Activated CD4-positive, alpha-beta T cell treated with anti-CD3 and anti-CD28 coated beads for 48 hours (primary cell): ENCODE measurements at places on chromosomes 6 and 20.

DNA sequence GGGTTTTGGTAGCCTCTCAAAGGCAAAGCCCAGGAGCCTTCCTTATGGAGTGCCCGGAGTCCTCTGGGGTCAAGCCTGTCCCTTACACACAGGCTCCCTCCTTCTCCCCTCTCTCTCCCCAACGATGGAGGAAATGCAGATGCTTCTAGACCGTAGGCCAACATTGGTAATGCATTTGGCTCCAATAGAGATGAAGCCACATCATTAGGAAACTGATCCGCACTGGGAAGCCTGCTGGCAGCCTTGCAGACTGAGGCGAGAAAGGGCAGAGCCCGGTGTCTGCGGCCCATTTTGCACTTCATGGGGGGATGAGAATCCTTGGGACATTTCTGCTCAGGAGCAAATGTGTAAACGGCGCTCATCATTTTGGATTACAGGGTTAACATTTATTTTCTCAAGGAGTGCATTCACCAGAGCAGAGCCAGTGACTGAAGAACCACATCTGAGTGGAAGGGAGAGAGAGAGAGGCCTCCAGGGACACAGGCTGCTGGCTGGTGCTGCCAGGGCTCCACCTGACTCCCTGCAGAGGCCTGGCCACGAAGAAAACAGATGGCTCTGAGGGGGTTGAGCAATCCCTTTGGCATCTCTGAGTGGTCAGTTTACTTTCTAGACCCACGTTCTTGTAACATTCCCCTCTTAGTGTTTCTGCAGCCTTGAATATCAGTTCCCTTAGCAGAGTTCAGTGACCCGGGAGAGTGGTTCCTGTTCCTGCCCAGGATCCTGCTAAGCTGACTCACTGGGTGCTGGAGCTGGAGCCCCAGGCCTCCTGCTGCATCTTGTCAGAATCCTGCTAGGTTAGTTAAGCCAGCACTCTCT lies 4.4 kb upstream of the CST3 start:
- no peak for DNase-seq

- DNase-seq: peak; percentile 55
Measured at GRCh38 chr6:36028088-36028876, 674 bp downstream of the MAPK14 start.

DNA sequence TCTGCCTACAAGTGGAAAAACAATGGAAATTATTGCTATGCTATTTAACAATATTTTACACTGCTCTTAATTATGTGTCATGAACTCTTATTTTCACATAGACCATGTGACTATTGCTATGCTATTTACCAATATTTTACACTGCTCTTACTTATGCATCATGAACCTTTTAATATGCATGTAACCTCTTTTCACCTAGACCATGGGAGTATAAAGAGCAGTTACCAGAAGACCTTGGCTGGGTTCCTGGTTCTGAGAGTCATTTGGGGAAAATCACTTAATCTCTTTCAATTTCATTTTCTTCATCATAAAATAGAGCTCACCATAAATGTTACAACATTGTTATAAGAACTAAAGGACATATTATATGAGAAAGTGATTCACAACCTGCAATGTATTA lies 223.8 kb upstream of the RNF217 start:
- DNase-seq: no peak

GRCh38 chr20:18987781-18988360 lies 174.3 kb downstream of the SCP2D1 start:
- no peak for DNase-seq

DNA sequence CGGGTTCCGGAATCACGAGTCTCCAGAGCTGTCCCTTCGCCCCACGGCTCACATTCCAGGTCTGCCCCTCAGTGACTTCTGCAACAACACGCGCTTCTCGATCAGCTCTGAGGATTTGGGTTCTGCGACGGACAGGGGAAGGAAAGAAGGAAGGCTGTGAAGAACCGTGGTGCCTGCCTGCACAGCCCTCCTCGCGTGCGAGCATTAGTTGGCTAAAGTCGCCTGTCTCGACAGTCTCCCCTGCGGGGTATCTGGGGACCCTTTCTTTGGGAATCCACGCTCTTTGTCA lies 23.1 kb downstream of the VPS52 start:
- no peak for DNase-seq

DNA sequence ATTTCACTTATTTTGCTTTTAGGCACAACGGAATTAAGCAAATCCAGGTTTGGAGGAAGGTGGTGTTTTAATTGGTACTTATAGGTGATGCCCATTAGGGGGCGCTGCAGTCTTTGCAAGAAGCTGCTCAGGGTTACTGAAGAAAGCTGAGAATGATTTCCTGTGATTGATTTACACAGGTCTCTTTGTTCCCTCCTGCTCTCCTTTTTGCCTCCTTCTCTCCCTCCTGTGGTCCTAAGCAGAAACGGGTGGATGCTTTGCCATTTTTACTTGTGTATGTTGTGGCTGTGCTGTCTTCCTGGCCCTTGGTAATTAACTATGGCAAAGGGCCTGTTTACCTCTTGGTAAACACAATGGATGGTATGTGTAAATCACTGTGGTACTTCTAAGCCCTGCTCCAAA lies 97.8 kb downstream of the ANKS1A start:
- DNase-seq: peak; percentile 72
